ENCODE measurements at places on chromosomes 12 and 14. TPM values are rescaled to one million over a fixed set of nuclear protein-coding genes. Genes with fewer than 3 reads are reported as not detected.

DNA sequence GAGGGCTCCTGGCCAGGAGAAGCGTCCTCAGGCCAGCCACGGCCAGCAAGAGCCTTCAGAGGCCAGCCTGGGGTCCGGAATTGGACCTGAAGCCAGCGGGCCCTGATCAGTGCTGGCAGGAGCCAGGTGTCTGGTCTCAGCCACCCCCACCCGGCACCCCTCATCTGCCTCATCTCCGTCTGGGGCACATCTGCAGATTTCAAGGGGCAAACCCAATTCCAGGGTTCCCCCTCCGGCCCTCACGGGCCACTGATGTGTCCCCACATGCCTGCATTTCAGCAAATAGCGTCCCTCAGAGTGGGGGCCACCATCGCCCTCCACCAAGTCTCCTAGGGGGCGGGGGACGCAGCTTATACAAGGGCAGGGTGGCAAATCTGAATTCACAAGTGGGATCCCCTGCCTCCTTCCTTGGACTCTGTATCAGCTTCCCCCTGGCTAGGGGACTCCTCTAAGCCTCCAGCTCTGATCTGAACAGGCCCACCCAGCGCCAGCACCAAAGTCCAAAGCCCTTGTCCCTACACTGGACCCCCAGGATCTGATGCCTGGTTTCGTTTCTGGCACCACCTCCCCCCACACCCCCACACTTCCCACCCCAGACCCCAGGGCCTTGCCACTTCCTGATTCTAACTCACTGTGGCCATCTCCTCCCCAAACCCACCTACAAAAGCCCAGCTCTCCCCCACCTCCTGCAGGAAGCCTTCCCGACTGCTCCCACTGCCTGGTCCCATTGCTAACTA, 10.1 kb downstream of the TMEM179 start:
- DNase-seq = no peak

DNA sequence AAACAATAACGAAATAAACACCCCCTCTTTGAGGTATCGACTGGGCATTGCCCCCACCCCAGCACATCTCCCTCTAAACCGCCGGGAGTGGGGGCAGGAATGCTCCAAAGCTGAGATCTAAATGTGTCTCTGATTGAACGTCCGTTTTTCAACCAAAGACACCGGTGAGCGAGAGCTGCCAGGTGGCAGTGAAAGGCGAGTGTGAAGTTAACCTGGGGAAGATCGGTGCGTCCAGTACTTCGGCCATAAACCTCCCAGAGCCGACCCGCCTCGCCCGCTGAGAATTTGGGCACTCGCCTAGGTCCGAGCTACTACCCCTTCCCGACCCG, 625 bp downstream of the ANGEL1 start:
- no peak for DNase-seq

- no peak for DNase-seq
These were observed 8.5 kb upstream of the PTPRB start for GRCh38 chr12:70645494-70646317.

GRCh38 chr12:83472772-83473171, 786.1 kb downstream of the TMTC2 start:
- DNase-seq = no peak

GRCh38 chr12:101010896-101011295, 199.1 kb downstream of the SLC5A8 start:
- no peak for DNase-seq

GRCh38 chr14:105635560-105635959, 109.2 kb downstream of the TMEM121 start:
- DNase-seq = no peak

DNA sequence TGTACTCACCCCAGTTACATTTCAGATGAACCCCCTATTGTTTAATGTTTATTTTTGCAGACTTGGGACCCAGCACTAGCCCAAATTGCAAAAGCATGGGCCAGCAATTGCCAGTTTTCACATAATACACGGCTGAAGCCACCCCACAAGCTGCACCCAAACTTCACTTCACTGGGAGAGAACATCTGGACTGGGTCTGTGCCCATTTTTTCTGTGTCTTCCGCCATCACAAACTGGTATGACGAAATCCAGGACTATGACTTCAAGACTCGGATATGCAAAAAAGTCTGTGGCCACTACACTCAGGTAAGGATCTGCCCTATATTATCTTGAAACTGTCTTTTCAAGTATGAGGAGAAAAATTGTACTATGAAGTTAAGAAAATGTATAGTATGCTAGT, 1.2 kb downstream of the GLIPR1 start:
- DNase-seq = no peak

DNA sequence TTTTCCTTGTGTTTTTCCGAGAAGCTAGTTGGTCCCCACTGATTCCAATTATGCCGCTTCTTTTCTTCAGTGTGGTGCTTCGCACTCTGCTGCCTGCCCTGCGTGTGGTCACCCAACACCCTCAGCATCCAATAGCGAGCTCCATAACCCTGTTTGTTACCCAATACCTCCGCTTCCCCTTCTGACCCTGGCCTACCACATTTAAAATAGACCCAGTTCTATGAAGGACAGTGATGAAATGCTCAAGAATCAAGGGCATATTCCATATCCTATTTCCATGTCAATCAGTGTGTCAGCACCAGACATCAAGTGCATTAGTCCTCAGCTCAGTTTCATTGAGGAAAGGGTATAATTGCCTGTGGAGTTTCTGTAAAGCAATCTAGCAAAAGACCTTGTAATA, 9.5 kb downstream of the NDRG2 start:
- no peak for DNase-seq

DCN gene
- total RNA-seq = not detected

GALNT9 gene
- total RNA-seq = 0.36 TPM

DNA sequence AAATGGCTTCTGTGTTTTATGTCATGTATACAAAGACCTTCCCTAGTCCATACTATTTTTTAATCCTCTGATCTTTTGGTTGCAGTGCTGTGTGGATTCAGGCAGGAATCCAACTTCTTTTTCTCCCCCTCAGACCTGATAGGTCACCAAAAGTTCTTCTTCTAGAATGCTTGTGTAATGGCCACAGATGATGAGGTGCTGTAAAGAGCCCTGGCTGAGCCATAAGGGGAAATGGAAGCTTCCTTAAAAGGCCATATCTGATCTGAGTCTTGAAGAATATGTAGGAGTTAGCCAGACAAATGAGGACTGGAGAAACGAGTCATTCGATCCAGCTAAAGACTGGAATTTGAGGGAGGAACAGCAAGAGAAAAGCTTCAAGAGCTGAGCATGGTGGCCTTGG, 353.9 kb downstream of the PCNX1 start:
- DNase-seq = no peak

DNA sequence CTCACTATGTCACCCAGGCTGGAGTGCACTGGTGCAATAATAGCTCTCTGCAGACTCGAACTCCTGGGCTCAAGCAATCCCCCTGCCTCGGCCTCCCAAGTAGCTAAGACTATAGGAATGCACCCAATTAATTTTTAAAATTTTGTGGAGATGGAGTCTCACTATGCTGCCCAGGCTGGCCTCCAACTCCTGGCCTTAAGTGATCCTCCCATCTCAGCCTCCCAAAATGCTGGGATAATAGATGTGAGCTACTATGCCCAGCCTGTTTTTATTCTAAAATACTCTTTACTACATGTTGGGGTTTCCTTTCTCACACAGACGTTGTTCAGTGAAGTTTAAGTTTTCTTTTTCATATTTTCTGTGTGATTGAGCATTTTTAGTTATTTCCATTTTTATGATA, 60.9 kb upstream of the DUSP6 start:
- no peak for DNase-seq

- DNase-seq = no peak
These were observed 153.6 kb upstream of the ARID2 start for GRCh38 chr12:45575823-45576475.

DNA sequence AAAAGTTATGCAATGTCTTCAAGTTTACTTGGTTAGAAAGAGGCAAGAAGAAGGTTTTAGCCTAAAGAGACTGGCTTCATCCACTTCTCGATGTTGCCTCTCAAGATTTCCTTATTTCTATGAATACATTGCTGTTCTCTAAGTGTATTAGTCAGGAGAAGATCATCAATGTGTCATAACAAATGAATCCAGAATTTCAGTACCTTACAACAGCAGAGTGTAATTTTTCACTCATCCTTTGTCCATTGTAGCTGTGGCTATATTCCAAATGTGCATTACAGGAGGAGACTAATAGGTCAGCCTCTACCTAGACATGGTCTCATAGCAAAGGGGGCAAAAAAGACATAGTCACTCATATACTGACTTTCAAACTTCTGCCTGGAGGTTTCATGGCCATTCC, 579.1 kb downstream of the PRKD1 start:
- DNase-seq = no peak

PA2G4 gene
- 106 TPM for total RNA-seq

GRCh38 chr14:101080922-101081593, 177.5 kb upstream of the RTL1 start:
- no peak for DNase-seq

ALKBH2 gene
- 28.9 TPM for total RNA-seq

AP1G2 gene
- total RNA-seq = 268 TPM

SDR9C7 gene
- not detected for total RNA-seq

DNA sequence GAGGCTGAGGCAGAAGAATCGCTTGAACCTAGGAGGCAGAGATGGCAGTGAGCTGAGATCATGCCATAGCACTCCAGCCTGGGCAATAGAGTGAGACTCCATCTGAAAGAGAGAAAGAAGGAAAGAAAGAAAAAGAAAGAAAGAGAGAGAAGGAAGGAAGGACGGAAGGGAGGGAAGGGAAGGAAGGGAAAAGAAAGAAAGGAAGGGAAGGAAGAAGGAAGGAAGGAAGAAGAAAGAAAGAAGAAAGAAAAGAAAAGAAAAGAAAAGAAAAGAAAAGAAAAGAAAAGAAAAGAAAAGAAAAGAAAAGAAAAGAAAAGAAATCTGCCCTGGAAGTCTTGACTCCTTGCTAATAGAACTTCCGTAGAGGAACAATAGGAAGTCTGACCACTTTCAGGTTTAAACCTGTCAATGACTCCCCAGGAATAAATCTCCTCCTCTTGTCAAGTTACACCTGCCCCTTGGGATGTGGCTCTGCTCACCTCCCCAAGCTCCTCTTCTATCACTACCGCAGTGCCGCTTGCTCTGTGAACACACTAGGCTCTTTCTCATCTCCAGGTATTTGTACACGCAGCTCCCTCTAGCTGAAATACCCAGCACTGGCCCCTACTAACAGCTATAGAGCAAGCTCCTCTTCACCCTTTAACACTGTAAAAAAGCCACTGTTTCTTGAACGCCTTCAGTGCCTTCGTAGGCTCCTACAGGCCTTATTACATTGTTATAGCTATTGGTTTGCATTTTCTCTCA, 773.1 kb upstream of the TBX3 start:
- DNase-seq = no peak

CD4 gene
- total RNA-seq = 2.1 TPM

ACSM4 gene
- total RNA-seq = not detected

DNA sequence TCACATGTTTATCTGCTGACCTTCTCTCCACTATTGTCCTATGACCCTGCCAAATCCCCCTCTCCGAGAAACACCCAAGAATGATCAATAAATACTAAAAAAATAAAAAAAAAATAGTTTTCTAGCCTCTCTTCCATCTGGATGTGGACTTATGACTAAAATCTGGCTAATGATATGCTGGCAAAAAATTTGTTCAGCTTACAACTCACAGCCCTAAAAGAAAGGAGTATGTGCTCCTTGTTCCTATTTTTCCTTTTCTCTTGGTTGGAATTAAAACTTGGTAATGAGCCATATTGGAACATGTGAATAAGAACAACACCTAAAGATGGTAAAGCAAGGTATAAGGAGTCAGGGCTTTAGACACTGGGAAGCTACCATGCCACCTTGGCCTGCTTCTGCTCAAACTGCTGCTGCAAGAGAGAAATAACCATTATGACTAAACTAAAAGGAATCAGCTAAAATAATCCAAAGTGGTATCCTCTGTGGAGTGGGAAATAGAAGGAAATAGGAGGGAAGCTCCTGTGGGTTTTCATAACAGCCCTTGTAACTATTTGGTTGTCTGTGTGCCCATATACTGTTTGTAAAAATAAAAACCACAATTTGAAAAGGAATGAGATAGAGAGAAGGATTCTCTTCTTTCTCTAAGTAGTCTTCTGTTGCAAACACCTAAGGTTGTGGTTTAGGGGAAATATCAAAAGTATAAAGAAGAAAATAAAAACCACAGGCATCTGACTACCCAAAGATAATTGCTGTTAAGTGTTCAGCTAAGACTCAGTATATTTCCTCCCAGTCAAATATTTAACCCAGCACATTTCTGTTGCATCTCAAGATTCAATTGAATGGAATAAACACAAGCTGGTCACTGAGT, 53.8 kb downstream of the SDR9C7 start:
- DNase-seq = no peak

WDHD1 gene
- 30.9 TPM for total RNA-seq

DNA sequence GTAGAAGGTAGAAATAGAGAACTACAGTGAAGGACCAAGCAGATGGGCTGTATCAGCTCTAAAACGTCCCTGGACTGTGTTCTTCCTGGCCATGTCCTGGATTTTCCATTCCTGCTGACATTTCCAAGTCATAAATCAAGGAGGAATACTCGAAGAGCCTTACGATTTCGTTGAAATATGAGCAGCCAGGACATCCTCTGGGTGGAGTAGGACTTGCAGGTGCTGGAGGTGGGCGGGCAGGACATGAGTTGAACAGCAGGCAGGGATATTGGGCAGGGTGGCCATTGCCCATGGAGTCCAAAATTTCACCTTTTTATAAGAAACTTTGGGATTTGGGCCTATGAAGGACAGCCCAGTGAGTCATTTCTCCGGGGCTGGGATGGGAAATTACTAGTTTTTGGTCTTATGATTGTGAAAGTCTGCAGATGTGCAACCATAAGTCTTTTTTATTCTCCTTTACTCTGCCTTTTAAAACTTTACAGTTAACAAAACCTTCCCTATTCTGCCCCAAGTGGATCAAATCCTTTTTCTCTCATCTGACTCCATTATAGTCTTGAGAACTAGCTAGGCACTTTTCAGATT, 88.8 kb downstream of the TMX1 start:
- no peak for DNase-seq

DNA sequence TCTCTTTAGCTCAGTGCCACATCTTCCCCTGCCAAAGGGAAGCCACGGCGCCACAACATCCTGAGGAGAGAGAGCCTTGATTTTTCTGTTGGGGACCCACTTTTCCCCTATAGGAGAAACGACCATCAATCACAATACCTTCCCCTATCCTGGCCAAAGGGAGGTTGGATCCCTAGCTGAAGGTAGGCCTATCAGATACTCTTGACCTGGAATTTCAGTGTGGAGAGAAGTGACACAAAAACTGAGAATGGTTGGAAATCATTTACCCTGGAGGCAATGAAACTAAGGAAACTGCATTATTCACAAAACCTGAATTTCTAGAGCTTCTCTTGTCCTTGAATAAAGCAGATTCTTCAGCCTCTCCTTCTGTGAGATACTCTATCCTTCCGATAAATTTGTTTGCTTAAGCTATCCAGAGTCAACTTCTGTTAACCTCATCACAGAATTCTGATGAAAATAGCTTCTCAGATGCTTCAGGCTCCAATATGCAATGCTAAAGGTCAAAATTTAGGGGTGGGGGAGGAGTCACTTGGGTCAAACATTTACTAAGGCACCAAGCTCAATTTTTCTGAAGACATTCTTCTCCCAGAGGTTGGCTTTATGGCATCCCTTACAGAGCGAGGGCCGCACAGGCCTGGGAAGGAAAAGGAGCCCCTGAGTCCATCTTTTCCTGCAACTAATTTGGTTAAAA, 27.0 kb upstream of the DUSP6 start:
- no peak for DNase-seq

CIROP gene
- total RNA-seq = not detected

GRCh38 chr12:54697851-54698250, 49.7 kb upstream of the DCD start:
- DNase-seq = no peak
